Activated T-helper 2 cell treated with anti-CD3 and anti-CD28 coated beads, Interferon-gamma antibody, Interleukin-2, Interleukin-4, amounts not matched to agents 10 μg/mL and 5 μg/mL and 100 μg/mL, durations not matched to agents 14 hours and 24 hours and 36 hours (primary cell): ENCODE measurements at places on chromosomes 12 and 14.

DNA sequence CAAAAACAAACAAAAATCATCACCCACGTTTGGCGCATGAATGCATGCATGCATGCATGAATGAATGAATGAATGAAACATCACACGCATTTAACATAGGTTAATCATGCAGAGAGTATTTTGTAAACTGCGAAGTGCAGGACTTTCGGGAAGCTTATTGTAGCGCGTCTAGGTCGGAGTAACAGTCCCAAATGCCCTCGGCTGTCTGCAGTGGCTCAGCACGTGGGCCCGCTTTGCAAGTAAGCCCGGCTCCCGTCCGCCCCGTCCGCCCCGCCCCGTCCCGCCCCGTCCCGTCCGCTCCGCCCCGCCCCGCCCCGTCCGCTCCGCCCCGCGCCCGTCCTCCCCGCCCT, 263 bp upstream of the IFT81 start:
- DNase-seq: no peak
- H3K4me1 ChIP-seq: peaks cover 10% of the 10 kb centered on the region
- H3K27me3 ChIP-seq: peaks cover 25% of the 10 kb centered on the region
- H3K27ac ChIP-seq: no peak overlapping the region
- H3K4me3 ChIP-seq: peak overlapping the region; percentile 49

GRCh38 chr14:74963705-74964271, 8.4 kb upstream of the PGF start:
- peaks cover 1% of the 10 kb centered on the region for H3K4me1 ChIP-seq
- peaks cover 18% of the 10 kb centered on the region for H3K27me3 ChIP-seq
- DNase-seq: no peak
- H3K27ac ChIP-seq: no peak overlapping the region

DNA sequence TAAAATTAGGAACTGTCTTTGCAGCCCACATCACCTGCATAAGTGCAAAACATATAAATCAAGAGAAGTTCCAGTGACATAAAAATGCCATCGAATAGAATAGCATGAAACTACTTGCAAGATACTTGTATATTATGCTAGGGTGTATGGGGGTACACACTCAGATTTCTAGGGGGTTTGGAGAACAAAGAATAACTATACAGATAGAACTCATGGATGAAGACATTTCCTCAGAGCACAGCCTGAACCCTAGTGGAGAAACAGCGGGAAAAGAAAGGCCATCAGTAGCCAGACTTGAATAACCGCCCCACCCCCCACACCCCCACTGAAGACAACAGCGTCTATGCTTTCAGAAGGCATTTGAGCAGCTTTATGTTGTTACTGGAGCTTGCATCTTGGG, 425.8 kb downstream of the NPAS3 start:
- H3K27ac ChIP-seq: no peak overlapping the region
- DNase-seq: no peak

DNA sequence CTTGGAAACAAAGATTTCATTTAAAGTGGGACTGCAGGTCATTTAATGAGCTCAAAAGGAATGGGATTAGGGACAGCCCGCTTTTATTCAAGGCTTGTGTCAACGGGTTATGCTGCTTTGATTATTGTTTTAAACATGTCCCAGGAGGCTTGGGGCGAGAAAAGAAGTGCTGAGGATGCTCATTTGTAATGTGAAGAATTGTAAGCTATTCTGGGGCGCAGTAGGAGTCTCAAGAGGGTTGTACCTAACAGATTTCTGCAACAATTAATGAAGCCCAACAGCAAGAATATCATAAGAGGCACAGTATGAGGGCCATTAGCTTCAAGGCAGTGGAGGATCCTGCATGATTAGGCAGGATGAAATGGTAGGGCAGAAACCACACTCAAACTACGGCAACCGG, 122.5 kb downstream of the KTN1 start:
- no peak for DNase-seq
- no peak overlapping the region for H3K27ac ChIP-seq
- H3K4me3 ChIP-seq: no peak overlapping the region
- no peaks in the 10 kb centered on the region for H3K36me3 ChIP-seq

DNA sequence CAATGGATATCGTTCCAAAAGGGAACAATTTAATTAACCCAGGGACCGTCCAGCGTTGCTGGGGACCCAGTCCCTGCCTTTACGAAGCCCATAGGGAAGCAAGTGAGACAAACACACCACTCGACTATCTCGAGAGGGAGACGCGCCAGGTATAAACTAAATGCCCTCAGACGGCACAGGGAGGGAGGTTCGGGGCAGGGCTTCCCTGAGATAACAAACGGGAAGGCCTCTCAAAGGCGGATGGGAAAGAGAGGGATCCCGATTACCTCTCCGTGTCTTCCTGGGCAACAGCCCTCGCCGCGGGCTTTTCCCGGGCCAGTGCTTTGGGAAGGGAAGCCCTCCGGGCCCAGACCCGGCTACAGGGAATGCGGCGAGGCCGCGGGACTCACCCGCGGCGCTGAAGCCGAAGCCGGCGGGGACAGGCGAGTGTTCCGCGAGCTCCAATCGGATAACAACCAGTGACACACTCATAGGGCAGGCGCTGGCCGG, 390 bp downstream of the BRAP start:
- H3K4me1 ChIP-seq: peaks cover 29% of the 10 kb centered on the region
- H3K27ac ChIP-seq: peak overlapping the region; percentile 89
- H3K36me3 ChIP-seq: peaks cover 24% of the 10 kb centered on the region
- H3K27me3 ChIP-seq: no peaks in the 10 kb centered on the region
